Endodermal cell (in vitro differentiated cells): ENCODE measurements at places on chromosomes 7 and 10. TPM values are rescaled to one million over a fixed set of nuclear protein-coding genes. Genes with fewer than 3 reads are reported as not detected.

DNA sequence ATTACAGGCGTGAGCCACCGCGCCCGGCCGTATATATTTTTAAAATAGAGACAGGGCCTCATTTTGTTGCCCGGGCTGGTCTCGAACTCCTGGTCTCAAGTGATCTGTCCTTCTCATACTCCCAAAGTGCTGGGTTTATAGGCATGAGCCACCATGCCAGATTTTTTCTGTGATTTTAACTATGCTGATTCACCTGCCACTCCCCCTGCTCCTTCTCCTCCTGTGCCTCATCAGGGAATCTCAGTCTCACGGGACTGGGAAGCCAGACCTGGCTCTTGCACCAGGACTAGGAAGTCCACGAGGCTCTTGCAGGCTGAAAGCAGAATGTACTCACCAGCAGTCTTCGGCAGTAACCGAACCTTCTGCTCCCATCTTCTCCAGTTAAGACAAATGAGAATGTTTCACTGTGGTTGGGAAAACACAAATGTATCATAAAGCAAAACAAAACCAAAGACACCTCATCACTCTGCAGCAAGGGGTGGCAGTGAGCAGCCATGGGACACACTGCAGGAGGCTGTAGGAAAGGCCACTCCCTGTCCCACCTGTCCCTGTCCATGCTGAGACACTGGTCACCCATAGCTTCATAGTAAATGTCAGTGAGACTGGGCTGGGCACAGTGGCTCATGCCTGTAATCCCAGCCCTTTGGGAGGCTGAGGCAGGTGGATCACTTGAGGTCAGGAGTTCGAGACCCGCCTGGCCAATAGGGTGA, 78.7 kb upstream of the MKRN1 start:
- DNase-seq: no peak

- DNase-seq: no peak
Observed at GRCh38 chr10:96606216-96606615, 19.4 kb upstream of the TM9SF3 start.

DNA sequence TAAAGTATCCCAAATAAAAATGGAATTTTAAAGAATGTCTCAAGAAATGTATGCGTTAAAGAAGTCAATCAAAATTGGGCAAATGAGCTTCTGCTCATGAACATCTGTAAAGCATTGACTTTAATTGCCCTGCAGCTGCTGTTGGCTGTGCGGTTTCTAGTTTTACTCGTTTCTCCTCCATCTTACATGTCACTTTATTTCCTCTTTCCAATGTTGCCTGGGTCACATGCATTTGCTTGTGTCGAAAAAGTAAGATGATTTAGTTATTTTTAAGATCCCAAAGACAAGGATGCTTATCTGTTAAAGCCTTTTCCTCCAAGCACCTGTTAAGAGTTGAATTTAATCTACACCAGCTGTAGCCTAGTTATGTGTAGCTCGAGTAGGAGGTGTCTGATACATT, 310.4 kb downstream of the EXOC4 start:
- no peak for DNase-seq

The ADAMTS14 gene
- 0.26 to 0.50 TPM (median 0.44 TPM) in 3 replicates for total RNA-seq
